Tibial nerve (tissue), 4 donors: ENCODE measurements at places on chromosomes 2 and 18. TPM values are rescaled to one million over a fixed set of nuclear protein-coding genes. Genes with fewer than 3 reads are reported as not detected.

The SPC25 gene
- not detected for total RNA-seq

The CHRND gene
- total RNA-seq: not detected

The DSC2 gene
- total RNA-seq: 2.1 TPM

- H3K27me3 ChIP-seq: no peaks in the 10 kb centered on the region
- no peak for DNase-seq
- peak overlapping the region; percentile 26 for H3K27ac ChIP-seq
- H3K4me1 ChIP-seq: no peaks in the 10 kb centered on the region
Measured at GRCh38 chr2:174035981-174036742, 71.0 kb upstream of the SP3 start.

DNA sequence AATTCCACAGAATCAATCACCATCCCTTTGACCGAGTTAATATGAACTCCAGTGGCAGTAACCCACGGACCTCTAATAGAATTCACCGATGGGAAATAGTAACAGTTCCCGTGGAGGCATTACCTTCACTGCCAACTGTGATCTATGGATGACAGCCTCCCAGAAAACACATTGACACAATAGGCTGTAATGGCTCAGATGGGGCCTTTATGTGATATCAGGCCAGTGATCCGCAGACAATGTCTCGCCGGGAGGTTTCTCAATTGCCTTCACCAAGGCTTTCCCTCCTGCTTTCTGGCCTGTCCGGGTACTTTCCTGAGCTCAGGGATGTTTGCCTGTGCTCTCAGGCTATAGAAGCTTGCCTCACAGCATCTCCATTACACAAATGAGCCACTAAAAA, 34.4 kb upstream of the KLF7 start:
- DNase-seq: no peak
- no peaks in the 10 kb centered on the region for H3K27me3 ChIP-seq
- no peaks in the 10 kb centered on the region for H3K36me3 ChIP-seq
- no peak overlapping the region for H3K27ac ChIP-seq

GRCh38 chr2:112032689-112033465, 22.2 kb upstream of the TMEM87B start:
- H3K27ac ChIP-seq: no peak overlapping the region
- H3K36me3 ChIP-seq: no peaks in the 10 kb centered on the region
- H3K4me3 ChIP-seq: no peak overlapping the region
- DNase-seq: no peak
- no peaks in the 10 kb centered on the region for H3K27me3 ChIP-seq

GRCh38 chr2:127589358-127589757, 53.9 kb downstream of the MYO7B start:
- no peaks in the 10 kb centered on the region for H3K27me3 ChIP-seq
- no peak overlapping the region for H3K27ac ChIP-seq
- H3K4me3 ChIP-seq: no peak overlapping the region
- H3K4me1 ChIP-seq: no peaks in the 10 kb centered on the region
- H3K36me3 ChIP-seq: no peaks in the 10 kb centered on the region

GRCh38 chr2:20282916-20283592, 58.1 kb upstream of the SDC1 start:
- no peak for DNase-seq
- peaks cover 2% of the 10 kb centered on the region for H3K36me3 ChIP-seq
- H3K4me3 ChIP-seq: no peak overlapping the region

DNA sequence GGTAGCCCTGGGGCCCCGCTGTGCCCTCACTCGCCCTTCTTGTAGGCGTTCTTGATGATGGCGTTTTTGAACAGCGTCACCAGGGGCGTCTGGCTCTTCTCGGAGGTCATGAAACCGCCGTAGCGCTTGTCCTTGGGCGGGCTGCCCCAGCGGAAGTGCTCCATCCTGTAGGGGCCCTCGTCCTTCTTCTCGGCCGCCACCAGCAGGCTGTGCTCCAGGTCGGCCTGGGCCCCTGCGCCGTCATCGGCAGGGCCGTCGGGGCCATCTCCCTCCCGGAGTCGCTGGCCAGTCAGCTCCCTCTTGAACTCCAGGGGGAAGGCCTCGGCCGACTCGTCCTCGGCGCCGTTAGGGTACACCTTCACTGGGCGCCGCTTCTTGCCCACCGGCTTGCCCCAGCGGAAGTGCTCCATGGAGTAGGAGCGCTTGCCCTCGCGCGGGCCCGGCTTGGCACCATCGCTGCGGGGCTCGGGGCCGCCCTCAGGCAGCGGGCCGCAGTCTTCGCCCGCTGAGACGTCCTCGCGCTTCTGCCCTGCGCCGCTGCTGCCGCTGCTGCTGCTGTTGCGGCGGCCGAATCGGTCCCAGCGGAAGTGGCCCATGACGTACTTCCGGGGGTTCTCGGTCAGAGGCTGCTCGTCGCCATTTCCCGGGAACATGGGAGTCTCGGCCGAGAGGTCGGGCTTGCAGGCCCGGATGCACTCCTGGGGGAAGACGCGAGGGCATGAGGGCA, 7.2 kb downstream of the POMC start:
- peak overlapping the region; percentile 67 for H3K4me3 ChIP-seq
- no peaks in the 10 kb centered on the region for H3K4me1 ChIP-seq
- H3K27me3 ChIP-seq: peaks cover 41% of the 10 kb centered on the region
- H3K27ac ChIP-seq: no peak overlapping the region
- no peaks in the 10 kb centered on the region for H3K36me3 ChIP-seq

DNA sequence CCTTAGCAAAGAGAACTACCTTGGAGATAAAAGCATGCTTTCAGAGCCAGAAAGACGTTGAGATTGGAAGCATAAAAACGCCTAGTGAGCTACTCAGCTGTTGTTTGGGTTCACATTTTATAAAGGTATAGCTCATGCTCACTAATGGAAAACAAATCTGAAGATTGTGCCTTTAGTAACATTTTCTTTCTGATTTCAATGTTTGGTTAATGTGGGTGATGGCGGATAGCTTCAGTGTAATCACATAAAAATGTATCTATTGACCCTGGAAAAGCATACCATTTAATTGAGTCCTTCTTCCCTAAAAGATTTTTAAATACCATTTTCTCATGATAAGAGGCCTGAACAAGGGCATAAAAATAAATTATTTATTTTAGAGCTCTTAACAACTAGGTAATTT, 73.4 kb downstream of the DTNA start:
- no peak overlapping the region for H3K27ac ChIP-seq
- no peaks in the 10 kb centered on the region for H3K27me3 ChIP-seq
- no peak for DNase-seq
- no peaks in the 10 kb centered on the region for H3K36me3 ChIP-seq
- no peaks in the 10 kb centered on the region for H3K4me1 ChIP-seq

- no peak overlapping the region for H3K4me3 ChIP-seq
- no peak for DNase-seq
- no peaks in the 10 kb centered on the region for H3K4me1 ChIP-seq
Measured at GRCh38 chr2:31087491-31087890, 50.7 kb downstream of the GALNT14 start.

DNA sequence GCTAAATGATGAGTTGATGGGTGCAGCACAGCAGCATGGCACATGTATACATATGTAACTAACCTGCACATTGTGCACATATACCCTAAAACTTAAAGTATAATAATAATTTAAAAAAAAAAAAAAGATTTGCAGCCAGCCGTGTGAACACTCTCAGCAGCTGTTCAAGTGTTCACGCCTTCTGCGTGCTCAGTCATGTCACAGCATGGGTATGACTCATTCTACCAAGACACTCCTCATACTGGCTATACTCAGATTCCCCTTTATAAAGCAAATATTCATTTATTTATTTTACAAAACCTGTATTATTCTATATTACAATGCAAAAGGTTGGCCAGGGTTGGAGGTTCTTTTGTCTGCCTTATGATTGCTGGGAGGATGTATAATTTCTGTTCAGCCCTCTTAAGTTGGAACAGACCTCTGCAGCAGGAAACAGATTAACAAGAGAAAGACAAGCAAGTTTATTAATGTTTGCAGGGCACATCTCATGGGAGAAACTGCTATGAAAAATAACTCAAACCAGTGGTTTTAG, 1230.6 kb upstream of the CHAC2 start:
- no peaks in the 10 kb centered on the region for H3K36me3 ChIP-seq
- no peak for DNase-seq
- H3K4me1 ChIP-seq: no peaks in the 10 kb centered on the region
- no peak overlapping the region for H3K4me3 ChIP-seq

DNA sequence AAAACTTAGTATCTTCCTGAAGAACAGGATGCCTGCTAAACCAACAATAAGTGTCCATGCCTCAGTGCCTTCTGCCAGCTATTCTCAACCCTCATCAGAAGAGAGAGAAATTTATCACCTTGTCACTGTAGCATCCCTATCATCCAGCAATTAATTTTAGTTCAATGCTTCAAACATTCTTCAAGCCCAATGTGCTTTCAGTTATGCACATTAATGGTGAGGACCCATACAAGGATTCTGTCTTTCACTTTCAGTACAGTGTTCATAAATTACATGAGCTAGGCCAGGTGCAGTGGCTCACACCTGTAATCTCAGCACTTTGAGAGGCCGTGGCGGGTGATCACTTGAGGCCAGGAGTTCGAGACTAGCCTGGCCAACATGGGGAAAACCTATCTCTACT, 47.0 kb upstream of the MSH6 start:
- no peaks in the 10 kb centered on the region for H3K4me1 ChIP-seq
- no peaks in the 10 kb centered on the region for H3K36me3 ChIP-seq
- H3K4me3 ChIP-seq: no peak overlapping the region
- no peak for DNase-seq
- H3K27me3 ChIP-seq: no peaks in the 10 kb centered on the region

DNA sequence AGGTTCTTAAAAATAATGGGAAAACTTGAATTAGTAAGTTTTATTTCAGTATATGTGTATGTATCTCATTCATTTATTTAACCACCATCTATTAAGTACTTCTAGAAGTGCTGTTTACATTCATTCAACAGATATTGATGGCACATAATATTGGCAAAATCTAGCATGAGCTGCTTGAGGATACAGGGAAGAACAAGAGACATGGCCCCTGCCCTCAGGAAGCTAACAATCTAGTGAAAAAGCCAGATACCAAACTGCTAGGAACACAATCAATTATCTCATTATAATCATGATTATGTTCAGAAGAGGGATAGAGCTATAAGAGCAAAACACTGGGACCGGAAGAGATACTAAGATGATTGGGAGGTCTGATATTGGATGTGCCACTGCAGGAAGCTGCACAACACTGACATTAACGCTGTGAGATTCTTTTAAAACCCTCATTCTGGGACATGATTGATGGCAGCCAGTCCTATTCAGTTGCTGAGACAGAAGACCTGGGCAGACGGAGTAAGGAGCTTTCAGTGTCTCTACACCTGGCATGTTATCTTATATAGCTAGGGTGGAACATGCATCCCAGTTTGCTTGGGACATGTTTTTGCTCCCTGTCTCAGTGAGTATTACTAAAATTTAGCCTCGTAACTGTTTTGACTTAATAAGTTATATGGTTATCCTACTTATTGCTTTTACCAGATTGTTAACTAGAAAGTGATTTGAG, 314.1 kb downstream of the STK39 start:
- H3K36me3 ChIP-seq: no peaks in the 10 kb centered on the region
- no peaks in the 10 kb centered on the region for H3K4me1 ChIP-seq

GRCh38 chr2:28754321-28754720, 2.7 kb downstream of the PPP1CB start:
- no peaks in the 10 kb centered on the region for H3K27me3 ChIP-seq
- H3K27ac ChIP-seq: no peak overlapping the region
- DNase-seq: no peak

GRCh38 chr18:26435415-26436095, 112.8 kb downstream of the KCTD1 start:
- H3K27me3 ChIP-seq: no peaks in the 10 kb centered on the region
- H3K27ac ChIP-seq: no peak overlapping the region
- no peaks in the 10 kb centered on the region for H3K4me1 ChIP-seq
- no peak overlapping the region for H3K4me3 ChIP-seq

GRCh38 chr2:24539258-24539657, 48.2 kb downstream of the NCOA1 start:
- DNase-seq: no peak
- H3K4me1 ChIP-seq: no peaks in the 10 kb centered on the region
- H3K36me3 ChIP-seq: no peaks in the 10 kb centered on the region
- H3K27me3 ChIP-seq: no peaks in the 10 kb centered on the region

GRCh38 chr2:119439574-119440500, 8.2 kb downstream of the TMEM37 start:
- H3K36me3 ChIP-seq: no peaks in the 10 kb centered on the region
- no peaks in the 10 kb centered on the region for H3K27me3 ChIP-seq
- no peak overlapping the region for H3K4me3 ChIP-seq
- H3K4me1 ChIP-seq: no peaks in the 10 kb centered on the region
- H3K27ac ChIP-seq: no peak overlapping the region
- no peak for DNase-seq

GRCh38 chr18:35588995-35589394, 7.5 kb downstream of the GALNT1 start:
- H3K27ac ChIP-seq: no peak overlapping the region
- H3K36me3 ChIP-seq: peaks cover 8% of the 10 kb centered on the region
- H3K4me1 ChIP-seq: no peaks in the 10 kb centered on the region
- H3K27me3 ChIP-seq: no peaks in the 10 kb centered on the region

DNA sequence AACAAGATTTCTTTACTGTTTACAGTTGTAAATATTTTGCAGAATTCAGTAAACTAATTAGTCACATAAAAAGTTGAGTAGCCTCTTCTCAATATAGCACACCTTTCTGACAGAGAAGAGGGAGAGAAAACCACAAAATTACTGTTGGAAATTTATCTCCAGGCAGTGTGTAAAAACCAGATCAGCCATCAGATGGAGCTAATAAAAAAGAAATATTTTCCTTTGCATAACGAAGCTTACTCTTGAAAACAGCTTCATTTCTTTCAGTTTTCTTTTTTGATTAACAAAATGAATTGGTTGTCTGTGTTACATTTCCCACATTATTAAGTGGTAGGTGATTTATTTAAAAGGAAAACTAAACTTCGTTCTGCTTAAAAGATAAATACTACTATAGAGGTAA, 259.3 kb upstream of the KCNJ3 start:
- H3K36me3 ChIP-seq: no peaks in the 10 kb centered on the region
- no peak overlapping the region for H3K4me3 ChIP-seq
- H3K4me1 ChIP-seq: no peaks in the 10 kb centered on the region
- H3K27me3 ChIP-seq: no peaks in the 10 kb centered on the region
- H3K27ac ChIP-seq: no peak overlapping the region

GRCh38 chr2:202941771-202942170, 29.7 kb downstream of the CARF start:
- no peaks in the 10 kb centered on the region for H3K36me3 ChIP-seq
- no peak overlapping the region for H3K27ac ChIP-seq
- no peak overlapping the region for H3K4me3 ChIP-seq
- DNase-seq: no peak

- H3K36me3 ChIP-seq: no peaks in the 10 kb centered on the region
- no peak for DNase-seq
- H3K27ac ChIP-seq: no peak overlapping the region
- peaks cover 6% of the 10 kb centered on the region for H3K4me1 ChIP-seq
- no peaks in the 10 kb centered on the region for H3K27me3 ChIP-seq
- H3K4me3 ChIP-seq: no peak overlapping the region
Measured at GRCh38 chr2:72929010-72929409, 11.7 kb downstream of the EMX1 start.

DNA sequence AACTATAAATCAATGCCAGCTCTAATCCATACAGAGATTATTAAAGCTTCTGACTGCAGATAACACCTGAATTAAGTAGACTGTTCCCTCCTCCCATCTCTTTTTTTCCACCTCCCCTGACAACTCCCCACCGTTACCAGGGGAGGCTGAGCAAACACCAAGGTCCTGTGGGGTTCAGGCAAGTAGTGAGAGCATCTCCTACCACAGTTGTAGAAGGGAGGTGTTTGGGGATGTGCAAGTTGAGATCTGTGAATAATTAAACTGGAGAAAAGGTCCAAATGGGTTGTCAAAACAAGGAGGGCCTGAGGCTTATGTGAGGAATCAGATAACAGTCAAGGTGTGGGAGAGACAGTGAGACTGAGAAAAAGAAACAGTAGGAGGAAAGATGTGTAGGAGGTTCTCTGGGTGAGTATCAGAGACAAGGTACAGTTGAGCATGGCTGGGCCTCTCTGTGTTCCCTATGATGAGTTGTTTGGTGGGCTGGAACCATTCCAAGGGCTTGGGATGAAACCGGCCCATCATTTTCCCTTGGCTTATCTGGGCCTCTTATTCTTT, 194.6 kb downstream of the CYRIA start:
- no peak for DNase-seq
- no peaks in the 10 kb centered on the region for H3K36me3 ChIP-seq
- no peak overlapping the region for H3K4me3 ChIP-seq
- no peaks in the 10 kb centered on the region for H3K27me3 ChIP-seq
